ENCODE measurements at places on chromosomes 4 and X. TPM values are rescaled to one million over a fixed set of nuclear protein-coding genes. Genes with fewer than 3 reads are reported as not detected.

The FMR1NB gene
- total RNA-seq, result not detected

The TCEAL8 gene
- total RNA-seq, result 37.8 TPM

The SLIT2 gene
- total RNA-seq, result not detected

The GLRA3 gene
- not detected for total RNA-seq

DNA sequence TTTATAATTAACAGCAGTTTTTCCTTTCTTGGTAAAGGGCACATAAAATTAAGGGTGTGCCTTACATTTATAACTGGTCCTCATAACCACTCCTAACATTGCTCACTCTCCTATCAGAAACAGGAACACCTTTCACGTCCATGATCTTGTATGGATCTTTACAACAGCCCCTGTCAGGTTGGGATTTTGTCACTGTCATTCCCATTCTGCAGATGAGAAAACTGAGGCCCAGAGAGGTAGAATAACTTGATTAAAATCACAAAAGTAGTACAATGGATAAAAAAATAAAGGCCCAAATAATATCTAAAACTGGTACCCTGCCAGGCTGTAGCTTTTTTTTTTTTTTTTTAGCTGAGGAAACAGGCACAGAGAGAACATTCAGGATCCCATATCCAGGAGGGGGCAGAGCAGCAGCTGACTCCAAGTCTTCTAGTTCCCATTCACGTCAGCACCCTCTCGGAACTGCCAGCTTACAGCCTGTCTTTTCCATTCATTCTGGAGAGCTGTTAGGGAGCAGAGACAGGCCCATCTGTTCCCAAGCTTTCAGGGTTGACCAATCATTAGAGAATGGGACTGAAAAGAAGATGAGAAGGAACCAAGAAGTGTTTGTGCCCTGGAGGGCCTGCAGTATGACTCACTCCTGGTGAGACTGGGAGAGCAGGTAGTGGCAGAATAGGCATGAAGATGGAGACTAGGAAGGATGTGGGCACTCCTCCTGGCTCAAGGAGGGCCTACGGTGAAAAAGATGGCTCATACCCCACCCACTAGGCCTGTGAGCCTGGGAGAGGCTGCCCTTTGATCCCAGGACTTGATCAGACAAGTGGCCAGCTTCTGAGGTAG lies 7.3 kb downstream of the SUV39H1 start:
- H3K27ac ChIP-seq, result no peak overlapping the region
- H3K4me1 ChIP-seq, result peaks cover 27% of the 10 kb centered on the region
- no peaks in the 10 kb centered on the region for H3K27me3 ChIP-seq

- H3K27ac ChIP-seq, result no peak overlapping the region
- H3K27me3 ChIP-seq, result no peaks in the 10 kb centered on the region
- H3K4me1 ChIP-seq, result no peaks in the 10 kb centered on the region
- H3K4me3 ChIP-seq, result no peak overlapping the region
- no peak for DNase-seq
These were observed 91.9 kb downstream of the GPC4 start for GRCh38 chrX:133323431-133323830.

DNA sequence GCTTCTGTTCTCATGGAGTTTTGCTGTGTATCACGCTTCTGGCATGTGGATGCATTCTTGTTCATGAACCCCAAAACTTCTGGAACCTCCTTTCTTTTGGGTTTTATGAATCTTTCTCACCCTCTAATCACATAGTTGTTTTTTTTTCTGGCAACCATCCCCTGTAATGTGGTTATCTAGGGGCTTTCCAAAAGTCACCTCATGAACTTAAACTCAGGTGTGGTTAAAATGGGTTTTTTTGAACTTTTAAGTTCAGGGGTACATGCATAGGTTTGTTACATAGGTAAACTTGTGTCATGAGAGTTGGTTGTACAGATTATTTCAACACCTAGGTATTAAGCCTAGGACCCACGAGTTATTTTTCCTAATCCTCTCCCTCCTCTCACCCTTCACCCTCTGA lies 1099.4 kb upstream of the SLIT2 start:
- H3K27me3 ChIP-seq, result no peaks in the 10 kb centered on the region
- no peak overlapping the region for H3K27ac ChIP-seq

DNA sequence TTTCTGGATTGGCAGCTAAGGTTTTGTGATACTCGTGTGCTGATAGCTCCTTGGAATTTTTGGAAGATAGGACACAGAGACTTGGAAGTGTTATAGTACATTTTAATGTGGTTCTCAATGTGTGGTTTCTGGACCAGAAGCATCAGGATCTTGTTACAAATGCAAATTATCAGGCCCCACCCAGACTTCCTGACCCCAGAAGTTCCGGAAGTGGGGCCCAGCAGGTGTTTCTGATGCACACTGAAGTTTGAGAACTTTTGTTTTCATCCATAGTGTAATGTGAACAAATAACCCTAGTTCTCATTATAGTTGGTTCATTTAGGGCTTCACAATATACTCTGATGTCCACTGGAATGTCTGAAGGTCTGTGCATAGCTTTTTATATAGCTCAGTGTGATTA lies 49.6 kb downstream of the LAMP2 start:
- peak overlapping the region; percentile 74 for H3K27ac ChIP-seq
- H3K4me3 ChIP-seq, result no peak overlapping the region
- no peaks in the 10 kb centered on the region for H3K36me3 ChIP-seq
- H3K4me1 ChIP-seq, result peaks cover 11% of the 10 kb centered on the region
- DNase-seq, result peak; percentile 21
- no peaks in the 10 kb centered on the region for H3K27me3 ChIP-seq

DNA sequence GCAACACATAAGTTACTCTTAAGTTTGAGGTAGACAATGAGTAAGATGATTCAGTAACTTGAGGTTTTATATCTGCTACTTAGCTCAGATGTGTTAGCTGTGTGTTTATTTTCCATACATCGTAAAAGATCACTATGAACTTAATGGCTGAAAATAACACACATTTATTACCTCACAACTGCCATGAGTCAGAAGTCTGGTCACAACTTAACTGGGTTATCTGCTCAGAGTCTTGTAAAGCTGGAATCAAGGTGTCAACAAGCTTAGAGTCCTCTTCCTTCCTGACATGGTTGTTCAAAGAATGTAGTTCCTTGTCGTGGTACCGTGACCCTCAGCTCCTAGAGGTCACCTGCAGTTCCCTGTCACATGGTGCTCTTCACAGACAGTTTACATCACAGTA lies 204.9 kb upstream of the MAGEB2 start:
- no peaks in the 10 kb centered on the region for H3K36me3 ChIP-seq
- DNase-seq, result no peak

DNA sequence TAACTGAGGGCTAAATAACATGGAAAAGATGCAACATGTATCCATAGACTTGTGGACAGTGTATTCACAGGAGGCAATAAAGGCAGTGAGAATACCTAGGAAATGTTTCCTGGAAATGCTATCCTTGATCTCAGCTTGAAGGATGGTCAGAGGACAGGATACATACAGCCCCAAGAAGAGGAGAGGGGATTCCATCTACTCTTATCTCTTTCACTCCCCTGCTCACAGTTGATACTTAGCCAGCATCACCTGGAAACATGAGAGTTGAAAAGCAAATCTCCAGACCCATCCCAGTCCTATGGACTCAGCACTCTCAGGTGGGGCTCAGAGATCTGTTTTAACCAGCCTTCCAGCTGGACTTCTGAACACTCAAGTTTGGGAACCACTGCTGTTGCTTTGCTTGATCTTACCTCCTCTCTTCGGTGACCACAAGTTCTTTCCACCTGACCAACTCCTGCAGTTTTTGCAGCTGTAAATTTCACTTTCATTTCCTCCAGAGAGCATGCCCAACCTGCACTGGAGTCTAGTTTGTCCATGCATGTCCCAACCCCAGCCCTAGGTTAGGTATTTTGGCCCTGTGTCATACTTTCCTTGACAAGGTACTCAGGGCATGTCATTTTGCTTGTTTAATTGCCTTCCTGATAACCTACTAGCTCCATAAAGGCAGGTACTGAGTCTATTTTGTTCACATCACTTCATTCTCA lies 10.4 kb downstream of the RELL1 start:
- no peaks in the 10 kb centered on the region for H3K27me3 ChIP-seq
- peak; percentile 29 for DNase-seq
- peaks cover 9% of the 10 kb centered on the region for H3K36me3 ChIP-seq
- no peak overlapping the region for H3K4me3 ChIP-seq
- H3K27ac ChIP-seq, result no peak overlapping the region
- H3K4me1 ChIP-seq, result peaks cover 63% of the 10 kb centered on the region

GRCh38 chr4:68373513-68373912 lies 23.6 kb upstream of the YTHDC1 start:
- H3K4me3 ChIP-seq, result peak overlapping the region; percentile 52
- H3K27ac ChIP-seq, result no peak overlapping the region
- no peaks in the 10 kb centered on the region for H3K36me3 ChIP-seq
- DNase-seq, result peak; percentile 74
- H3K4me1 ChIP-seq, result peaks cover 11% of the 10 kb centered on the region

GRCh38 chrX:48831136-48831908 lies 4.1 kb downstream of the PCSK1N start:
- no peak for DNase-seq
- no peak overlapping the region for H3K27ac ChIP-seq

DNA sequence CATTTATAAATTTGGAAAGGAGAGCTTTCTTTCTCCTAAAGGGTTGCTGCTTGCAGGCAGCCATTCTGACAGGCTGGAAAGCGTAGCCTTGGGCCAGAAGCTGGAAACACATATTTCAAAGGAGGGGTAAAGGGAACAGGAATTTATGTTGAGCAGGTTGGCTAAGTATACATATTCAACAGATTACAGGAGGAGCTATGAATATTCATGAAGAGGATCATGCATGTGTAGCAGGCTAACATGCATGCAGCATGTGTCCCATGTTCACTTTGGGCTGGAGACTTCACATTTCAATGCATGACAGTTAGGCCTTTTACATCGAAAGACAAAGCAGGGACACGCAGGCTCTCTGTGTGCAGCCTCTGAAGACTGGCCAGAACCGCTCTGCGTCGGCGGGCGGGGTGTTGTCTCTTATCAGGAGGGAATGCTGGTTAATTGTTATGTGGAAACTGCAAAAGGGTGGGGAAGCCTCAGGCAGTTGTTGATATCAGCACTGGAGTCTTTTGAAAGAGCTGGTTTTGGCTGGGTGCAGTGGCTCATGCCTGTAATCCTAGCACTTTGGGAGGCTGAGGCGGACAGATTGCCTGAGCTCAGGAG lies 31.5 kb downstream of the CASP3 start:
- no peak for DNase-seq
- peaks cover 2% of the 10 kb centered on the region for H3K36me3 ChIP-seq
- H3K27ac ChIP-seq, result no peak overlapping the region
- no peaks in the 10 kb centered on the region for H3K4me1 ChIP-seq
- H3K4me3 ChIP-seq, result no peak overlapping the region

- no peaks in the 10 kb centered on the region for H3K27me3 ChIP-seq
- no peak for DNase-seq
- no peaks in the 10 kb centered on the region for H3K4me1 ChIP-seq
- no peak overlapping the region for H3K27ac ChIP-seq
- no peak overlapping the region for H3K4me3 ChIP-seq
- H3K36me3 ChIP-seq, result no peaks in the 10 kb centered on the region
These were observed 215.0 kb downstream of the HTR2C start for GRCh38 chrX:114798907-114799306.

- H3K27ac ChIP-seq, result no peak overlapping the region
- peaks cover 14% of the 10 kb centered on the region for H3K4me1 ChIP-seq
These were observed 187.9 kb downstream of the MAB21L2 start for GRCh38 chr4:150769845-150770244.

- no peak overlapping the region for H3K27ac ChIP-seq
- no peak overlapping the region for H3K4me3 ChIP-seq
- H3K27me3 ChIP-seq, result peaks cover 24% of the 10 kb centered on the region
- peaks cover 2% of the 10 kb centered on the region for H3K36me3 ChIP-seq
These were observed 64.6 kb upstream of the PPP3CA start for GRCh38 chr4:101411926-101412325.

DNA sequence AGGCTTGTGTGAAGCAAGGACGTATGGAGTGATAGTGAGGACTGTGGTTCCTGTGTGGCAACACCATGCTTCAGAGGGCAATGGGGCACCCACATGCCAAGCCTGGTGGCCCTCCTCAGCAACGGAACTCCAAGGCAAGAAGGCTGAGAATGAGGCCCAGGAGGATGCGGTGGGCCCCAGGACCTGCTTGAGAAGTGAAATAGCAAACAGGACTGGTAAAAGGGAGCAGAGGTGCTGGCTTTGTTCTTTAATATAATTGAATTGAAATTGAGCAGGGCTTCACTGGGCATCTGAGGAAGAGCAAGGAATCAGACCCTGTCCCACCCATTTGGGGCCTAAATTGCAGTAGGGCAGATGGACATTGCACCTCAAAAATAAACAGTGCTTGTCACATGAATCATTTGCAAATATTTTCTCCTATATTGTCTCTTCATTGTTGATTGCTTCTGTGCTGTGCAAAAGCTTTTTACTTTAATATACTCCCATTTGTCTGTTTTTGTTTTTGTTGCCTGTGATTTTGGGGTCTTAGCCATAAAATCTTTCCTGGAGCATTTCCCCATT lies 2.3 kb downstream of the TMEM187 start:
- peak overlapping the region; percentile 88 for H3K4me3 ChIP-seq
- peaks cover 17% of the 10 kb centered on the region for H3K4me1 ChIP-seq
- DNase-seq, result no peak
- peaks cover 5% of the 10 kb centered on the region for H3K36me3 ChIP-seq

DNA sequence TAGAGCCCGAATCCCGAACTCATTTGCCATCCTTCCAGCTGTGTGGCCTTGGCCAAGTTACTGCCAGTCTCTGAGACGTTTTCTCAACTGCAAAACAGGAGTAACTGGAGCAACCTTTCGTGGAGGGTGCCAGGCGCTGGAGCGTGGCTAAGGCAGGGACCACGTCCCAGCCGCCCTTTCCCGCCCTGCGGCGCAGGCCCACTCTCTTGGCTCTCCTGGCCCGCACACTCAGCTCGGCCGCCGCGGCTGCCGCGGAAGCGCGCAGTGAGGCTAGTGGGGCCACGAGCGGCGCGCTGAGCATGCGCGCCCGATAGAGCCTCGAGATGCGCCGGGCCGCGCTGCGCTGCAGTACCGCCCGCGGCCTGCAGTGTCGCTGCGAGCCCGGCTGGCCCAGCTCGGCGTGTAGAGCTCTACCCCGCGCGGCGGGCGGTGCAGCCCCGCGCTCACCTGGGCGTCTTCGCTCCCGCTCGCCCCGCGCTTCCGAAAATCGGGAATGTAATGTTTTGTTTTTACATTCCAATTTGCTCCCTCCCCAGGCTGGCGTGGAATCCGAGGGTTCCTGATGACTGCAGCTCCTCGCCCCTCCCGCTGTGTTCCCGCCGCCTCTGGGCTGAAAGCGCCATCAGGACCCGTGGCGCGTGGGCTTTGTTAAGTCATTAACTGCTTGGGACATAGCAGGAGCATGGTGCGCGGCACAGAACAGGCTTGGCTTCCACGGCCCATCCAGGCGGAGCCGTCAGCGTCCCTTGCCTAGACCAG lies 4.0 kb upstream of the ZNF518B start:
- H3K4me1 ChIP-seq, result peaks cover 25% of the 10 kb centered on the region
- H3K27ac ChIP-seq, result no peak overlapping the region
- peaks cover 33% of the 10 kb centered on the region for H3K27me3 ChIP-seq
- peak; percentile 78 for DNase-seq
- peak overlapping the region; percentile 72 for H3K4me3 ChIP-seq
- peaks cover 4% of the 10 kb centered on the region for H3K36me3 ChIP-seq

- H3K4me3 ChIP-seq, result no peak overlapping the region
- no peaks in the 10 kb centered on the region for H3K36me3 ChIP-seq
- peaks cover 13% of the 10 kb centered on the region for H3K27me3 ChIP-seq
- no peak for DNase-seq
- H3K27ac ChIP-seq, result no peak overlapping the region
- no peaks in the 10 kb centered on the region for H3K4me1 ChIP-seq
These were observed 27.4 kb downstream of the TMPRSS11B start for GRCh38 chr4:68218044-68218443.
